ENCODE measurements at places on chromosomes 12 and 14. TPM values are rescaled to one million over a fixed set of nuclear protein-coding genes. Genes with fewer than 3 reads are reported as not detected.

- no peak overlapping the region for H3K4me3 ChIP-seq
- peaks cover 41% of the 10 kb centered on the region for H3K36me3 ChIP-seq
Measured at GRCh38 chr12:108566452-108566851, 4.1 kb downstream of the ISCU start.

DNA sequence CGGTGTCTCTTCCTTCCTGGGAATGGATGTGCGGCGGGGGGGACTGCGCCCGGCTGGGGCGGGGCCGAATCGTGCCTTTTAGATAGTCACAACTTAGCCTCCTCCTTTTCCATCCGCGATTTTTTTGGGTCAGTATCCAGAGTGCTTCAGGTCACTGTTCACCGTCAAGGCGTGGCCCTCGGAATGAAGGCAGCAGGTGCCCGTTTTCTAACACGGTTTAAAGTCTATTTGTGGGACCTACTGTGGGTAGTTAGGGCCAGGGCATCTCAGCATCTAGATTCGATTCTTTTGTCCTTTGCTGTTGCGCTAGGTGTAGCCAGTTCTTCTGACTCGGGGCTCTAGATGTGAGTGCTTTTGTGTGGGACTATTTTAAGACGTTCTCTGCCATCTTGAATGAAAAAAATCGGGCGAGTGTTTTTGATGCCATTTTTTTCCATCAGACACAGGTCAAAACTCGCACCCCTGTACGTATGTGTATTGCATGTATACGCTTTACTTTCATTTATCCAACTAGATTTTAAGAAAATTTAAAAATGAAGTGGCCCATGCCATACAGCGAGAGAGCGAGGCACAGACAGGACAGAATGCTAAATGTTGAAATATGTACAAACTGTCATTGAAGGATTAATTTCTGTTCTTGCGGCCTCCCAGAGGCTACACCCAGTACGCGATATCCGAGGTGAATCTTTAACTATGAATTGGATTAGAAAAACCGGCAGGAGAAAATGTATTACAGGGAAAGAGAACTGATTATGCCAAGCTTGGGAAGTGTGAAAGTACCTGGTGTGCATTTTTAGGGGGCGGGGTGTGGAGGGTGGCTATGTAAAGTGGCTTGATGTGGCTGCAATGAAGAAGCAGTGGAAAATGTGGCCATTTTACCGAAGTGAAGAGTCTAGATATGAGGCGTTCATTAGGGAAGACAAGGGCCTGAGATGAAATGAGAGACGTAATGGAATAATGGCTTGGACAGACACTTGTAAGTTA, 835 bp downstream of the VEZT start:
- peak overlapping the region; percentile 89 for H3K4me3 ChIP-seq
- H3K27me3 ChIP-seq: peaks cover 11% of the 10 kb centered on the region
- peaks cover 28% of the 10 kb centered on the region for H3K4me1 ChIP-seq
- peak overlapping the region; percentile 94 for H3K27ac ChIP-seq
- DNase-seq: peak; percentile 66

DNA sequence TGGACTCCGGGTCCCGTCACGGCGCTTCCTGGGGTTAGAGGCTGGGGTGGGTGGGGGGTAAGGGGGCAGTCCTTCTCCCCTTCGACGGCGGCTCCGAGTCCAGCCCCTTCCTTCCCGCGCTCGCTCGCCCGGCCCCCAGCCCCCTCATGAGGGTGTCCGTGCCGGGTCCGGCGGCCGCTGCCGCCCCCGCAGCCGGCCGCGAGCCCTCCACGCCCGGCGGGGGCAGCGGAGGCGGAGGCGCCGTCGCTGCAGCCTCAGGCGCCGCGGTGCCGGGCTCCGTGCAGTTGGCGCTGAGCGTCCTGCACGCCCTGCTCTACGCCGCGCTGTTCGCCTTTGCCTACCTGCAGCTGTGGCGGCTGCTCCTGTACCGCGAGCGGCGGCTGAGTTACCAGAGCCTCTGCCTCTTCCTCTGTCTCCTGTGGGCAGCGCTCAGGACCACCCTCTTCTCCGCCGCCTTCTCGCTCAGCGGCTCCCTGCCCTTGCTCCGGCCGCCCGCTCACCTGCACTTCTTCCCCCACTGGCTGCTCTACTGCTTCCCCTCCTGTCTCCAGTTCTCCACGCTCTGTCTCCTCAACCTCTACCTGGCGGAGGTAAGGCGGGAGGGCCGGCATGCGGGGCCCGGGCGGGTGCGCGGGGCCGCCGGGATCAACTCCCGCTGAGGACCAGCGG, 500 bp downstream of the GPR137C start:
- H3K4me3 ChIP-seq: peak overlapping the region; percentile 88
- H3K27ac ChIP-seq: no peak overlapping the region
- peaks cover 16% of the 10 kb centered on the region for H3K4me1 ChIP-seq

BLOC1S1 gene
- total RNA-seq: 88.4 TPM

DNA sequence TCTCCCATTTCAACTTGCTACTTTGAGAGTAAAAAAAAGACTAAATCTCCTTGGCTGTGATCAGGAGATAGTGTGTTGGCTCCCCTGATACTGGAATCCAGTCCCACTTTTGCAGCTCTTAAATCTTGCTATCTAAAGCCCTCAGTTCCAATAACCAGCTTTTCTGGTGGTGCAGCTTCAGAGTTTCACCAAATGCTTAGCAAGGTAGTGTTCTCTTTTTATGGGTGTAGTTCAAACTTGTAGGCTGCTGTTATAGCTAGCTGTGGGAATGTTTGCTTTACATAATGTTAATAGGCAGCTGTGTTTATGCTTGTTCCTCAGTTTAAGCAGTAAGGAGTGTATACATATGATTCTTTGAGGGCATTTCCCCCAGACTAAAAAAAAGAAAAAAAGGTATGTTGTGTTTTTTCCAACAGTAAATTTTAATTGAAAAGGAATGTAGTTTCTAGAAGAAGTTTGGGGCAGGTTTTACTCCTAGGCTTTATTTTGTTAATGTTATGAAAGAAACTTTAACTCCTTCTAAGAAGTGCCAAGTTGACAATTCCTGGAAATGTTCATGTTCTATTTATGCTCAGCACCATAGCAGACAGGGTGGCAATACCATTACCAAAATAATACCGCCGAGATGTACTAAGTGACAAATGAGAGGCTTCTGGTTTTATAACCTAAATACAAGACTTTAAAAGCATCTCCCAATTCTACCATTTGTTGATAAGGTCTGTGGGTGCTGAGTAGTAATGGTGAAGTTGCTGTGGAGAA, 12.1 kb downstream of the CRADD start:
- H3K4me1 ChIP-seq: peaks cover 10% of the 10 kb centered on the region
- H3K36me3 ChIP-seq: peaks cover 15% of the 10 kb centered on the region
- no peaks in the 10 kb centered on the region for H3K27me3 ChIP-seq
- no peak for DNase-seq

Measured in activated naive CD8-positive, alpha-beta T cell treated with anti-CD3 and anti-CD28 coated beads for 36 hours (primary cell).